Activated T-helper 2 cell treated with anti-CD3 and anti-CD28 coated beads, Interferon-gamma antibody, Interleukin-2, Interleukin-4, amounts not matched to agents 10 μg/mL and 5 μg/mL and 100 μg/mL, durations not matched to agents 14 hours and 24 hours and 36 hours (primary cell): ENCODE measurements at places on chromosomes 6 and 20. TPM values are rescaled to one million over a fixed set of nuclear protein-coding genes. Genes with fewer than 3 reads are reported as not detected.

Gene MMP24
- total RNA-seq = not detected in 2 replicates

DNA sequence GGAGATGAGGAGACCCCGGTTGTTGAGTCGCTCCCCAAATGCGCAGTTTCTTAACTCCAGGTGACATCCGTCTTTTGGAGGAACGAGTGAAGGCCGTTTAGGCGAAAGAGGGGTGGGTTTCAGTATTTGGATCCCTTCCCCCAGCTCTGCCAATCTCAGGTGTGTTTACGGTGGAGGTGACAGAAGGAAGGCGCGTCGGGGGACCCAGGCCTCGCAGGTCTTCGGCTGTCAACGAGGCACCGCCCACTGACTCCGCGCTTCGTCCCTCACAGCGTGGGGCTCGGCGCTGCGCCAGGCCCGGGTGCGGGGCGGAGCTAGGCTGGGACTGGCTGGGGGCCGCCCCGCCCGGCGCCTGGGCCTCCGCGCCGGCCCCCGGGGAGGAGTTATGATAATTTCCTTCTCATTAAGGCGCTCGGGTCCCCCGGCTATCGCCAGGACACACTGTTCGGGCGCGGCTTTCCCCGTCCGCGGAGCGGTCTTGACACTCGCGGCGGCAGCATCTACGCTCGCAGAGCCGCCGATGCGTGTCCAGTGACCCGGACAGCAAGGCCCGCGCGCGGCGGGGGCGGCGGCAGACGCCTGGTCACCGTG is at the start of gene TFAP2C:
Gene TFAP2C (plus strand): TSS at position 434 of the 591 bp plus-strand sequence. CDS start 239 bp downstream, outside the sequence.
- DNase-seq = no peak

- DNase-seq = no peak
Measured at GRCh38 chr6:156905801-156906200, 128.6 kb downstream of the ARID1B start.

Gene KIF25
- total RNA-seq = not detected in 2 replicates

Gene BEND6
- total RNA-seq = not detected in 2 replicates

Gene RIPOR3
- total RNA-seq = not detected in 2 replicates

DNA sequence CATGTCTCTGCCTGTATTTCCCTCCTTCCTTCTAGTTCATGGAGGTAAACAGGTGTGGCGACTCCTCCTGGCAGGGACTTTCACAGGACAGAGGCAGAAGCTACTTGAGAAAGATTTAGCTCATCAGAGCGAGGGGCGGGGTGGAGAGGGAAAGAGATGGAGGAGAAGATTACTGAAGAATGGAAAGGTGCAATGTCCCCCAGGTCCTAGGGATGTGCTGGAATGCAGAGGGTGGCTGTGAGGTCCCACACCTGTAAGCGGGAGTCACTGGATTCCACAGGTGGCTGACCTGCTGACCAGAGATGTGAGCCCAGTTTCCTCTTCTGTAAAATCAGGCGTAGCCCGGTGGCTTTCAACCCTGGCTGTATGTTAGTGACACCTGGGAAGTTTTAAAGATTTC is 199.2 kb upstream of the SULF2 start:
- no peak for DNase-seq

Gene OGFR
- 54.3 and 55.7 TPM in 2 replicates for total RNA-seq

Gene FAM217A
- total RNA-seq = not detected in 2 replicates

DNA sequence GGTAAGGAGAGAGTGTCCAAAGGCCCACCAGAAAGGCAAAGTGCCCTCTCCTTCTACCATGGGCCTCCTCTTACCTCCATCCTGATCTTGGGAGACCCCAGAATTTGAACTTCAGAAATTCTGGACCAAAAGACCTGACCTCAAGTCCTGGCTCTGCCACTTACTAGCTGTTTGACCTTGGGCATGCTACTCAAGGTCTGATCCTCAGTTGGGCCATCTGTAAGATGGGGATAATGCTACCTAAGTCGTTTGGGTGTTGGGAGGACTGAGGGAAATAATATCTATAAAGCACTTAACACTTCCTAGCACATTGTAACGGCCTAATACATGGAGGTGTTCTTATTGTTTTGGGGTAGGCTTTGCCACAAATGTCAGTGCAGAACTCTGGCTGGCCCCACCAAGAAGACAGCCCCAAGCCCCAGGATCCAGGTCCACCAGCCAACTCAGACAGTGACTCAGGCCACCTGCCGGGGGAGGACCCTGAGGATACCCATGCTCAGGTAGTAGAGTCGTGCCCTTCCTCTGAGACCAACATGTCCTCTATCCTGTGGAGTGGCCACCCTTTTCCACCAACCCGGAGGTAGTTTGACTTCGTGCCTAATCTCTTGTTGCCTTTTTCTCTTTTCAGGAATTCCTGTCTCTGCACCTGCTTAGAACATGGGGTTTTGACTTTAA is 2.7 kb downstream of the PRICKLE4 start:
- no peak for DNase-seq

DNA sequence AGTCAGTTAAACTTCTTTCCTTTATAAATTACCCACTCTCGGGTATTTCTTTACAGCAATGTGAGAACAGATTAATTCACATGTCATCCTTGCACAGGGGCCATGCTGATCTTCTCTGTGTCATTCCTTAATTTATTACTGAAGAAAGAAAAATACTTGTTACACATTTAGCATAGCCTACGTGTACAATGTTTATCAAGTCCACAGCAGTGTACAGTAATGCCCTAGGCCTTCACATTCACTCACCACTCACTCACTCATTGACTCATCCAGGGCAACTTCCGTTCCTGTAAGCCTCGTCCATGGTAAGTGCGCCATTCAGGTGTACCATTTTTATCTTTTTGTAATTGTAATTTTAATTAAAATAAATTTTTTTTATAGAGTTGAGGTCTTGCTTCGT is 73.6 kb downstream of the RSPH3 start:
- DNase-seq = no peak

GRCh38 chr6:89842228-89842627 is 12.5 kb downstream of the CASP8AP2 start:
- no peak for DNase-seq

DNA sequence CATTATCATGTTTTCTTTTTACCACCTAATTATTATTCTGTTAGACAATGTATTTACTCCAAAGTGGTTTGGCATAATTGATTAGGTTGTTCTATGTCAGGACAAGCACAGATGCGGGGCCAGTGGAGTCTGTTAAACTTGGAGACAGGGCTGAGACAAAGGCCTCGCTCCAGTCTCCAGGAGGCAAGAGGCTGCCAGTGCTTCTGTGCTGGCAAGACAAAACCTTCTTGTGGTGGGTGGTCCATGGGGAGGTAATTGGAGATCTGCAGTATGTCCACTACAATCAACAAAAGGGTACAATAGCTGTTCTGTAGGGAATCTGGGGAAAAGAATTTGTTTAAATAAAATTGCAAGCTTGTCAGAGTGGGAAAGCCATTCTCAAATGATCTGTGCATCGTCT is 677.2 kb upstream of the SLC35B3 start:
- DNase-seq = no peak

- no peak for DNase-seq
Measured at GRCh38 chr20:44109951-44110361, 77.0 kb downstream of the JPH2 start.

- no peak for DNase-seq
Measured at GRCh38 chr6:90442366-90442765, 144.5 kb downstream of the MAP3K7 start.

Gene KIF13A
- total RNA-seq = 0.48 TPM in 1 of 2 replicates, not detected in the other

GRCh38 chr6:139473231-139473701 is 98.8 kb upstream of the CITED2 start:
- DNase-seq = no peak

Gene CCNC
- total RNA-seq = 49.2 and 52.1 TPM in 2 replicates

- DNase-seq = no peak
Measured at GRCh38 chr20:50537546-50538201, 27.5 kb downstream of the PTPN1 start.

DNA sequence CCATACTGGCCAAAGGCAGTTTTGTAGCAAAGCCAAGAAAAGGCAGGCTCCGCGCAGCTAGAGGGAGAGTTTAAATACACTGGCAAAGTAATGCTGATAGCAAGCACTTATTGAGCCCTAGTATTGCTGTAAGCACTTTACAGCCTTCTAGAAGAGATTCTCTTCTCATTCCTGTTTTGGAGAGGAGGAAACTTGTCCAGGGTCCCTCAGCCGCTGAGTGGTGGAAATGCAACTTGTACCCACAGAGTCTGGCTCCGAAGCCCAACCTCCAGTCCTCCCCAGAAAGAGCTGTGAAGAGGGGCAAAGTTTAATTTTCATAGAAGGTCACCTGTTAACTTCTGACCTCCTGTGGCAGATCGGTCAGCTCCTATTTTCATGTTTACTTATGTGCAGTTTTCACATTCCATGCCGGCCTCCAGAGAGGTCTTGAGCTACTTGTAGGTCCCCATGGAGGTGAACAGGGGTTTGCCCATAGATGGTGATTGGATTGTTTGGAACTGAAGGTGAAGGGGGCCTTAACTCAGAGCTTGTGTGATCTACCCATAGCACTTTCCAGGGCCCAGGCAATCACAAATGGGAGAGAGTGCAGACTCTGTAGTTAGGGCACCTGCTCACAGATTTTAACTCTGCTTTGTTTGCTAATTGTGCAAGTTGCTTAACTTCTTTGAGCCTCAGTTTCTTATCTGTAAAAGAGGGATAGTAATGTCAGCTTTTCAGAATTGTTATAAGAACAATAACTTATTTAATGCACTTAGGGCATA is 70.7 kb downstream of the LYRM2 start:
- no peak for DNase-seq

GRCh38 chr6:41712651-41713103 is 22.7 kb downstream of the TFEB start:
- DNase-seq = no peak

GRCh38 chr6:1313767-1314503 is 2.0 kb downstream of the FOXQ1 start:
- no peak for DNase-seq

Gene NKAPL
- total RNA-seq = not detected in 2 replicates

DNA sequence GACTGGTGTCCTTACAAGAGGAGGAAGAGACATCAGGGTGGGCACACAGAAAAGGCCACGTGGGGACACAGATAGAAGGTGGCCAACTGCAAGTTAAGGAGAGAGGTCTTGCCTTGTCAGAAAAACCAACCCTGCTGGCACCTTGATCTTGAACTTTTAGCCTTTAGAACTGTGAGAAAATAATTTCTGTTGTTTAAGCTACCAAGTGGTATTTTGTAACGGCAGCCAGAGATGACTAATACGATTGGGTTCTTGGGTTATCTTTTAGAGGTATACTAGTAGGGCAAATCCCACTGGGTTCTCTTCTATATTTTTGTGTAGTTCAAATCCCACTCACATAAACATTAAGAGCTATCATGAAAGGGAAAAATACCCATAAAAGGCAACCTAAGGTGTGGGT is 31.9 kb upstream of the ZBTB24 start:
- DNase-seq = no peak

DNA sequence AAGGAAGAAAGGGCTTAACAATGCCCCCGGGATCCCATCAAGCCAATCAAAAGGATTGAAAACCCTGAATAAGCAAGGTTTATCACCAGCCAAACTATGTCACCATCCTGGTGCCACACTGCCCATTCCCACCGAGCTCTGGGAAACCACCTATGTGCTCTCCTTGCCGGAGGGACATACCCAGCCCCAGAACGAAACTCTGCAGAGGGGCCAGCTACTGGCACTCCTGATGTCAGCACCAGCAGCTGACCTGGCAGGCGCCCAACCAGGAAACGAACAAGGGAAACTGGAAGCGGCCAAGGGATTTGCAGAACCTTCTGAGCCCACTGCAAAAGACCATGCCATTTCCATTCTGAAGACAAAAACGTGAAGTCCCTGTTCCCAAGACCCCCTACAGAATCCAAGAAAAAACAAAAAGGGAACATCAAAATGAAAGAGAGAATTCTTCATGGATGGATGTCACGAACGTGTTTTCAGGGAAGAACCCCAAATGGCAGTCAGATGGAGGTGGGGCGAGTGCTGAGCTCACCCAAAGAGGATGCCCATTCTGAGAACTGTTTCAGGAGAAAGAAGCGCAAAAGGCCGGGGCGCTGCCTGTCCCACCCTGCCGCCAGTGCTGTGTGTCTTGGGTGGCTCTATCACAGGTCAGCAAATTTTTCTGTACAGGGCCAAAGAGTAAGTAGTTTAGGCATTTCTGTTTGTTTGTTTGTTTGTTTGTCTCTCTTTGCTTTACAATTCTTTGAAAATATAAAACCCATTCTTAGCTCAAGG is 305.2 kb downstream of the ESR1 start:
- no peak for DNase-seq

Gene CST5
- not detected in 2 replicates for total RNA-seq

- no peak for DNase-seq
Measured at GRCh38 chr6:108873971-108874370, 25.7 kb downstream of the ARMC2 start.

GRCh38 chr20:42792052-42792451 is 397.7 kb downstream of the PTPRT start:
- no peak for DNase-seq

GRCh38 chr6:67870321-67870720 is 764.8 kb upstream of the ADGRB3 start:
- DNase-seq = no peak

DNA sequence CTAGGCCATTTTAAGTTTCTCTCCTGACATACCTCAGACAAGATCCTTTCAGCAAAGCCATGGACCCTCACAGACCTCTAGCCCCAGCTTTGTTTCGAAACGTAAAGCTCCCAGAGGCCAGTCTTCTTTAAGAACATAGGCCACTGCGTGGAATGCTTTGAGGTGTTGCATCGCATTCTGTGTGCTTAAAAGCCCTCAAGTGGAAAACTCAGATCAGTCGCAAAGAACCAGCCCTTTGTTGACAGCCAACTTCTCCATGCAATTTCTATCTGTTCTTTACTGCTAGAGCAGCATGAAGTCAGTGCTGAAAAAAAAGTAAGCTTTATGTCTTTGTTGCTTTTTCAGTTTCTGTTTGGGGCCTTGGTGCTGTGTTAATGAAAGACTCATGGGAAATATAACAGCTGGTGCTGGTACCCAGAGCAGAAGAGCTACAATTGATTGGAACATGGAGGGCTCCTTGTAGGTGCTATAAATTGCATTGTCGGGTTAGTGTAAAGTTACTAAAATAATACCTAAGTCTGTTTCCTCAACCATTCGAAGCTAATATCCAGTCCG is 142.6 kb downstream of the MAP3K7 start:
- no peak for DNase-seq

DNA sequence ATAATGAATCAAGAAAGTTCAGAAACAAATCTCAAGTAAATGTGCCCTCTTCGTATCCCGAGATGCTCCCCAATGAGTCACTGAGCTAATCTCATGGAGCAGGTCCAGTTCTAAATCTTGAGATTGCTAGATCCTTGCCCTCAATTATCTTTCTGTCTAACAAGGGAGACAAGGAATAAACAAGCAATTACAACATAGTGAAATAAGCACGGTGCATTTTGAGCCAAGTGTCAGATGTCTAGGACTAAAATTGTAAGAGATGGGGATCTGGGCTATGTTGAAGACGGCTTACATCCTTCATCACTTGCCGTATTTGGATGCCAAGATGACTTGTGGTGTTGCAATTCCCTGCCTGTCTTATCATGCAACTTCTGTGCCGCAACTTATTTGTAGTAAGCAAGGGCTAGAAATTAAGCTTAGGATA is 56.5 kb upstream of the ADGRF1 start:
- no peak for DNase-seq

GRCh38 chr6:118739696-118740353 is 88.4 kb upstream of the CEP85L start:
- DNase-seq = no peak

- peak; percentile 23 for DNase-seq
Measured at GRCh38 chr20:13220194-13220903, 725 bp upstream of the ISM1 start.

- DNase-seq = no peak
Measured at GRCh38 chr20:22499515-22500166, 84.7 kb downstream of the FOXA2 start.

Gene MCM3
- 213 TPM in 2 replicates for total RNA-seq

Gene ATP9A
- total RNA-seq = 22.1 and 22.7 TPM in 2 replicates
